ENCODE measurements at places on chromosomes 5 and 9.

GRCh38 chr5:143968071-143968878, 156.3 kb downstream of the HMHB1 start:
- peak; percentile 46 for DNase-seq

- peak; percentile 11 for DNase-seq
Measured at GRCh38 chr5:2207416-2208238, 324.9 kb upstream of the IRX4 start.

- DNase-seq = no peak
Measured at GRCh38 chr5:128924299-128924698, 41.0 kb upstream of the SLC27A6 start.

DNA sequence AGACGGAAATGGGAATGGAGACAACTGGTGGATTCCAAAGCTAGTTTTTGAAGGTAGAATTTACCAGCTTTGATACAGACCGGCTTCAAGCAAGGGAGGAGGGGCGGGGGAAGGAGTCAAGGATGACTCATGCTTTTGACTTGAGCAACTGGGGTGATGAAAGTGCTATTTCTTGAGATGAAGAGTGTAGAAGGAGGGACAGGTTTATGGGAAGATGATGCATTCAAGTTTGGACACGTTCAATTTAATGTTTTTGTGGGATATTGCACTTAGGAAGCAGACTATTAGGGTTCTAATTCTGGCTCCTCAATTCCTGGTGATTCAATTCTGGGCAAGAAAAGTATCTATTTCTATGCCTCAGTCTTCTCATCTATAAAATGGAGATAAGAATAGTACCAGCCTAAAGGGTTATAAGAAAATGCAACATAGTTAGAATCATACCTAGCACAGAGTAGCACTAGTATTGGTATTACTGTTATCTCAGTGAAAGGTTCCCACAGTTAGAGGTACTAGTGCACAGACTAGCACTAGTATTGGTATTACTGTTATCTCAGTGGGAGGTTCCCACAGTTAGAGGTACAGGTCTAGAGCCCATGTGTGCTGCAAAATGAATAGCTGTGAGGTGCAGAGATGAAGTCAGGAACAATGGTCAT, 4.6 kb downstream of the NIPAL4 start:
- peak; percentile 74 for DNase-seq

- no peak for DNase-seq
Measured at GRCh38 chr9:26500471-26500870, 392.1 kb downstream of the CAAP1 start.

GRCh38 chr9:87109231-87109631, 161.9 kb upstream of the GAS1 start:
- no peak for DNase-seq

GRCh38 chr9:97237311-97237786, 70.1 kb upstream of the CCDC180 start:
- no peak for DNase-seq

- DNase-seq = no peak
Measured at GRCh38 chr5:2163940-2164490, 281.3 kb upstream of the IRX4 start.

DNA sequence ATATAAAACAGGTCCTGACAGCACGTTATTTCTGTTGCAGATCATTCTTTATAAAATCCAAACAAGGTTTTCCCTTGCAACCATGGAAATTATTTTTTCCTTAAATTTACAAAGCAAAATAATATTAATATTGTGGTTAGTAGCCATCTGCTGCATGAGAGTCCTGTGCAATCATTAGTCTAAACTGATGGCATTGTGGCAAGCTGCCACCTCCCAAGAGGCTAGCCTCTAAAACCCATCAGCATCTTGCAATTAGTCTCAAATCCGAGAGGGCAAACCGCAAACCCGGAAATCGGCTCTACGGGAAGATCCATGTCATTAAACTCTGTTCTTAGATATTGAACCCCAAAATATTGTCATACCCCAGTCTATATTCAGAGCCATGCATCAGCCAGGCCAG, 11.3 kb upstream of the CDH6 start:
- no peak for DNase-seq

- DNase-seq = no peak
Measured at GRCh38 chr5:1868886-1869475, 13.7 kb downstream of the IRX4 start.

- no peak for DNase-seq
Measured at GRCh38 chr5:14849516-14850294, 21.9 kb downstream of the ANKH start.

- DNase-seq = no peak
Measured at GRCh38 chr5:109413458-109413857, 3.7 kb upstream of the PJA2 start.

- DNase-seq = peak; percentile 8
Measured at GRCh38 chr9:124414612-124415011, 630 bp downstream of the PSMB7 start.

DNA sequence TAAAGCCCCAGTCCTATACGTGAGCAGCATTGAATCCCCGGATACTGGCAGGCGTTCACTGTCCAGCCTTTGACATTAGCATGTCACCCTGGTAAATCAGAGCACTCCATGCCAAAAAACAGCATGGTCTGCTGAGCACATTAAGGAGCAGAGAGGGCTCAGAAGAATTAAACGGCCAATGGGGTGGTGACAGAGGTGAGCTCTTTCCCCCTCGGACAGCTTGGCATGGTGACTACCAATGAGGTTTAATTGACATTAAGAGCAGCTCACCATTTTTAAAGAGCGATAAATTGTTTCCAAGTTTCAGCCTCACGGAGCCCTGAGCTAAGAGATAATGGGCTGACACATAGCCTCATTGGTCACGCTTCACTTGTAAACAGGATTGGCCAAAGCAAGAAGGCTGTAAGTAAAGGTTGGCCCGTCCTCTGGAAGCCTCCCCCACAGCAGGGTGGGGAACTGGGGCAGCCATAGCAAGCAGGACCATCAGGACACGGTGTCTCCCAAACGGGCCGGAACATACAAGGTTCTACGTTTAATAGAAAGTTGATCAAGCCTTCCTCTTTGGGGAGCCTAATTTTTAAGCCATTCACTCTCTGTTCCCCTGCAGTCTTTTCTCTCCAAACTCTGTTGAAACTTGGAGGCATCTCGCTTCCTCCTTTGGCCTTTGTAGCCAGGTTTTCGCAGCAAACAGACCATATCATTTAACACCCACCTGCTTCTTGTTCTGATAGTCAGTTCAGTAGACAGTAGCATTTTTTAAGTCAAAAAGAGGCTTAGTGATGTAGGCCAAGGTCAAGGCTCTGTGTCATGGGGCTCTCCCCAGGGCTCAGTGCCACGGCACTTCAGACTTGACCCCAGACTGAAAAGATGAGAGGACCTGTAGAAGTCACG, 25.9 kb downstream of the QRFP start:
- DNase-seq = no peak

GRCh38 chr5:178474562-178475184, 115.5 kb downstream of the COL23A1 start:
- DNase-seq = peak; percentile 31

All from ACHN (cell line).